ENCODE measurements at places on chromosomes 12 and 14.

DNA sequence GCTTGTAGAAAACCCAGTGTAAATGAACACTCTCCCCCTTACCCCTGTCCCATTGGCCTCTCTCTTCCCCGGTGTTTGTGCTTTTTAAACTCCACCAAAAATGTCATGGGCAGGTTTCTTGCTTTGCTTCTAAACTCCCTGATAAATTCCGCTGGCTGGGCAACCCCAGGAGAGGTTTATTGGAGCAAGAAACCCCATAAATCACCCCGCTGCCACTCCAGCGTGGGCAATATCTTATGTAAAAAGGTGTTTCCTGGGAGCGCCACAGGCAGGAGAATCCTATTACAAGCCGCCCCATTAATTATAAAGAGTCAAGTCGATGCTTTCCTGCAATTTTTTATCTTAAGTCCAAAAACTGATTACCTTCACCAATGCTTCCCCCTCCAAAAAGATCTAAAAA, 22.8 kb downstream of the LHX5 start:
- no peak for DNase-seq

DNA sequence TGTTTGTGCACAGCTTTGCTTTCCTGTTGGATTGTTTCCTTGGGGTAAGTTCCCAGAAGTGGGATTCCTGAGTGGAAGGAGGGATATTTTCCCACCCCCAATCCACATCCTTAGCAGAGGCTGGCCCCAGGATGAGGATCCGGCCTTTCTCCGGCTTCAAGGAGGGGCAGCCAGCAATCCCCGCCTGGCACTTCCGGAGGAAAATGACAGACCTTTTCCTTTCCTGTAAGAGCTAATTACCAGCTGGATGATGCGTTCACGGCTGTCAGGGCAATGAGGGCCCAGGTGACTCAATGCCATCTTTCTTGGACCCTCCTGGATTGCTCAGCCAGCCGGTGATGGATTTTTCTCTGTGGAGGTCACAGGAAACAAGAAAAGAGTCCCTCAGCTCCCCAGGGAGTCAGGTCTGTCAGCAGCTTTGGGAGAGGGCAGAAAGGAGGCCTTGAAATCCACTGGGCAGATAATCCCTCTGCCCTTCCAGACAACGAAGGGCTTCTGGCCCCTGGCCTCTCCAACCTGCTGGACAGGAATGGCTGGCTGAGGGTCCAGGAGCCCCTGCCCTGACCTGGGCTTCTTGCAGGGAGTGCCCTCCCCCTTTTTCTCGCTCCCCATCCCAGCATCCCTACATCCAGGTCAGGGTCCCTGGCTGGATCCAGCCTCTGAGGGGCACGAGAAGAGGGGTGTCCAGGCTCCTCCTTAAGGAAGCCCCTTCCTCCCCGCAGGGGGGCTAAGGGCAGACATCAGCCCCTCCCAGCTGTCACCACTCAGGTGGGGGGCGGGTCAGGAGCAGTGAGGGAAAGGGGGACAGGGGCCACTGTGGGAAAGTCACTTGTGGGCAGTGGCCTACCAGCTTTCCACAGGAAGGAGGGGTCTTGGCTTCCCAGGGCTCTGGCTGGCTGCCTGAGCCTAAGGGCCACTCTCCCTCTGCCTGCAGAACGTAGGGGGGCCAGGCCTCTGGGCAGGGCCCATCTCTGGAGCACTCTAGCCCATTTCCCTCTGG, 16.1 kb upstream of the CCDC85C start:
- no peak for DNase-seq

DNA sequence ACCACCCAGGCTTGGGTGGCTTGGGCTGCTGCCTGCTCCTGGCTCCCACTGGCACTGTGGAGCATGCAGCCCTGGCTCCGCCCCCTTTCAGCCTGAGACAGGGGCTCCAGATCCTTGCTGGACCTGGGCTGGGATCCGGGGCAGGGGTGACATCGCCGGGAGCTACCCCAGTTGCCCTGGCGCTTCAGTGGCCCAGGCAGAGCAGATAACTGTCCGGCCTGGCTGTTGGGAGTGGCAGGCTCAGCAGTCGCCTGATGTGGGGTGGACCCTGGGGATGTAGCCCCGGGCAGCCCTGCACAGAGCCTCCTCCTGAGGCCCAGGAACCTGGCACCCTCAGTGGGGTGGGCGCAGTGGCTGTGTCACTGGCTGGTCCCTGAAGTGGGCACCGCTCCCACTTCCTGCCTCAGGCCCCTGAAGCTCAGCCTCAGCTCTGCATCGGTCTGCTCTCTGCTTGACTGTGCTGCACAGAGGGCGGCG, 57.9 kb downstream of the FUT8 start:
- DNase-seq, result no peak

DNA sequence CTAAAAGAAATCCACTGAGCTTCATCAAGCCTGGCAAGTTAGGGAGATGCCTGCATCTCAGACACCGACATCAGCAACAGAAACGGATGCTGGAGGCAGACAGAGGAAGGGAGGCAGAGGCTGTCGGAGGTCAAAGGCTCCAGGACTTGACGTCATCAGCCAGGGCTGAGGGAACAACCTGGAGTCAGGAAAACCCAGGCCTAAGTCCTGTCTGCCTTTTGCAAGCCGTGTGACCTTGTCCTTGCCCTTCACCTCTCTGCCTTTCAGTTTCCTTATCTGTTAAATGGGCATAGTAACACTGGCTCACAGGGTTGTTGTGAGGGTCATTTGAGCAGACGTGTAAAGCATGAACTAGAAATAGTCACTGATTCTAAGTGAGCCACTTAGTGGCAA, 194.2 kb downstream of the BCL11B start:
- no peak for DNase-seq

DNA sequence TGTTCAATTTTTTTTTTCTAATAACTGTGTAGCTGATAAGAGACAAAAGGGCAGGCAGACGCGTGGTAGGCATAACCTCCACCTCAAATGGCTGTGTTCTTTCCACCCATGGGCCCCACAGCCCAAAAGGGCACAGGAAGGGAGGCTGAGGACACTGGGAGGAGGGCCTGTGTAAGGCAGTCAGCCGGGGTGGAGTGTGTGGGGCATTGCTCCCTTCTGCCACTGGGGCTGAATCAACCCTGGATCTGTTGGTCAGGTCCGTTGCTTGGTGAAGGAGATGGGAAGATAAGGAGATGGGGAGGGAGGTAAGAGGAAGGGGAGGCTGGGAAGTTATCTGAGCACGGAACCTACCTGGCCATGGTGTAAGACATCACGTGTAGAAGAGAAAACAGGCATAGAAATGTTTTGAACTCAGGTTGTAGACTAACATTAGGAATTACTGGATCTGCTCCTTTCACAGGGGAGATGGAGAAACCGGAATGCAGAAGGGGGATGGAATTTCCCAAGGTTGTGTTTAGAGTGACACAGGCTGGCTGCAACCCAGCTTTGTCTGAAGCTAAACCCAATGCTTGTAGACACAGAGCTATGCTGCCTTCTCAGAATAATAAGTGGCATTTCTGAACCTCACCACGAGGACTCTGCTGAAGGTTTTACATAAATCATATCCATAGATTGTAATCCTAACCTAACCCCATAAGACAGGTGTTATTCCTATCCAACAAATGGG, 138.5 kb upstream of the NOS1 start:
- no peak for DNase-seq

GRCh38 chr14:62694075-62694474, 351.2 kb downstream of the KCNH5 start:
- peak; percentile 1 for DNase-seq

DNA sequence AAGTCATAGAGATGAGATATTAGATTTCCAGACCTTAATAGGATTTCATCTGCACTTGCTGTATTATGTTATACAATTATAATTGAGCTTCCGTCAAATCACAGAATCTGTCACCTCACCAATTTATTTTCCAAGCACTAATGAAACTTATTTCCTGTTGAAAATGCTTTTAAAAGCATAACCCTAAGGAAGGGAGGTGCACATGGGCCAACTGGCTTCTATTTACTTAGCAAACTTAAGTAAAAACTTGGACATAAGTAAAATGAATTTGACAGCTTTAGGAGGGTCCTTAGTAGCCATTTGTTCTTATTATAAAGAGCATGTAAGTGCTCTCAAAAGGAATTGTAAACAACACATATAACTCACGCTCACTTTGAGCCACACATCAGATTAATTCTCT, 462.2 kb upstream of the TMPO start:
- DNase-seq, result no peak

GRCh38 chr12:131061041-131061806, 107.5 kb downstream of the ADGRD1 start:
- no peak for DNase-seq

GRCh38 chr12:12214635-12215131, 52.2 kb downstream of the LRP6 start:
- no peak for DNase-seq

DNA sequence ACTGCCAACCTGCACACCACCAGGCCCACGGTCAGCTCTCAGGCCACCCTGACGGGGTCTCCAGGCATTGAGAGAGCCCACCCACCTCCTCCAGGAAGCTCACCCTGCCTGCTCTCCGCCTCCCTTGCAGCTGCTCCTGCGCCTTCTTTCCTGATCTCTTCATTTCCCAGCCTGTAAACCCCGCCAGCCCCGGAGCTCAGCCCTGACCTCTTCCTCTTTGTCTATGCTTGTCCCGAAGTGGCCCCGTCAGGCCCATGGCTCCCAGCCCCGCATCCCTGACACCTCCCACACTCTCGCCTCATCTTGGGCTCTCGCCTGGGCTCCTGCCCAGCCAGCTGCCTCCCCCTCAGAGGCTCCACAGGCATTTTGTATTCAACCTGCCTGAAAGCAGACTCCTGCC, 139.3 kb downstream of the CALM1 start:
- DNase-seq, result no peak

GRCh38 chr12:42039176-42039575, 105.5 kb downstream of the GXYLT1 start:
- DNase-seq, result peak; percentile 2

- no peak for DNase-seq
Observed at GRCh38 chr12:15520844-15521243, 198.5 kb downstream of the PTPRO start.

DNA sequence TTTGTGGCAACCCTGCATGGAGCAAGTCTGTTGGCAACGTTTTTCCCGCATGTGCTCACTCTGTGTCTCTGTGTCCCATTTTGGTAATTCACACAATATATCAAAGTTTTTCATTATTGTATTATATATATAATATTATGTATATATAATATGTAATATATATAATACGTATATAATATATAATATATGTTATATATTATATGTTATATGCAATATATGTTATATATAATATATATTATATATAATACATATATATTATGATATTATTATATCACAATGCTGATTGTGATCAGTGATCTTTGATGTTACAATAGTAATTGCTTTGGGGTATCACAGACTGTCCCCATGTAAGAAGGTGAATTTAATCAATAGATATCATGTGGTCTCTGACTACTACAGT, 84.8 kb downstream of the BICD1 start:
- no peak for DNase-seq

DNA sequence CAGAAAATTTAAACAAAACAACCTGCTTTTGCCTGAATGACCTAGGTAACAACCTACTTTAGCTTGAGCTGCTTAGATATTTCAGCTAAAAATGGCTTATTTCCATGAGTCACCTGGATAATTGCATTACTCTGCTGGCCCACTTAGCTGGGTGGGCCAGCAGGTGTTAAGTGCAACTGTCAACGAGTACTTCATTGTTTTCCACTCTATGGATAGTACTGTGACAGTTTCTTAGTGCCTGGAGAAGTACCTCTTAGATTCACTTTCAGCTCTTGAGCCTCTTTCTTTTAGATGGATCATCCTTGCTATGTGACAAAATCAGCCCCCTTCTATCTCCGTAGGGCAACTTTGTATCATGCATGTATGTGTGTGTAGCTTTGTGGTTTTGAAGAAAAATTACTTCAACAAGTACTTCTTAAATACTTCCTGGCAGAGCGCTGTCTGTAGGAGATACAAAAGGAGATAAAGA, 368.2 kb upstream of the ATP2B1 start:
- DNase-seq, result no peak

DNA sequence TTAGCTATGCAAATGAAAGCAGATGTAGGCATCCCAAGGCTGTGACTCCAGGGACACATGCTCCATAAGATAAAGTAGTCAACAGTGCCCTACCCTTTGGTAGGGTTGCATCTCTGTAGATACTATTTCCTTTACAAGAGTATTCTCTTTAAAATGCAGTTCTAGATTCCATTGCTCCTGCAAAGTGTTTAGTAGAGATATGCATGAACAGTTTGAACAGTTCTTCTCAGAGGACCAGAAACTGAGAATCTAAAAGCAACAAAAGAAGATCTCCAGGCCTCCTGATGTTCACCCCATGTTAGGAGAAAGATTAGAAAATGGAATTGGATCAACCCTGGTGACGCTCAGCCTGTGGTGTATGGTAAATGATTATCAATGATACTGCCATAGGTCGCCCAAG, 121.2 kb downstream of the KCNK10 start:
- DNase-seq, result no peak

All from fibroblast of gingiva (primary cell).